ENCODE measurements at places on chromosomes 1 and 21.

- DNase-seq: peak; percentile 64
These were observed 31.2 kb downstream of the CDCP2 start for GRCh38 chr1:54121482-54122134.

DNA sequence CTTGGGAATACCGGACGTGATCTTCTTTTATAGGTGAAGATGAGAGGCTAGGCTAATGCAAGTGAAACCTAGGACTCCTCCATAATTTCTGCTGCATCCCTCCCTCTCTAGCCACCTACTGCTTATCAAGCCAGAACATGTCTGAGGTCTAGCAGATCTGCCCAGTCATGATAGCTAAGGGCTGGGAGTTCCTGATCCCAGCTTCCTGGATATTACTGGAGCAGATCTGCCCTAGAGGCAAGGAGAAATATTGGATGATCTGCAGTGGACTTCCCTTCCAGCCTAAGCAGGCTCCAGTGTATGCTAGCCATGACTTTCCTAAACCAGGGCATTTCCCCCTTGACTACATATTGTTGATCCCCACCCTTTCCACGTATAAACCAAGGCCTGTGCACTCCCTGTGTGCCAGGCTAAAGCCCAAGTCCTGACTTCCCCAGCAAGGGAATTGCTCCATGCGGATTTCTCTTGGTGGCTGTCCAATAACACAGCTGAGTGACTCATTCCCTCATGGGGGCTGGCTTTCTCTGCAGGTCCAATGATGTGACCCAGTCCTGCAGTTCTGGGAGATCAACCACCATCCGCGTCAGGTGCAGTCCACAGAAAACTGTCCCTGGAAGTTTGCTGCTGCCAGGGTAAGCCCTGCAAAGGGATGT is 15.5 kb upstream of the SARS1 start:
- no peak for DNase-seq

- DNase-seq: no peak
These were observed 116.0 kb downstream of the ESRRG start for GRCh38 chr1:216607067-216607697.

- DNase-seq: peak; percentile 87
These were observed at the start of the genes ANKRD34A and POLR3GL for GRCh38 chr1:145964328-145965118. Gene ANKRD34A (minus strand): TSS chr1:145964575. CDS start chr1:145961759, 2,816 bp downstream. Gene POLR3GL (plus strand): TSS chr1:145964690. CDS start chr1:145974866, 10,176 bp downstream.

DNA sequence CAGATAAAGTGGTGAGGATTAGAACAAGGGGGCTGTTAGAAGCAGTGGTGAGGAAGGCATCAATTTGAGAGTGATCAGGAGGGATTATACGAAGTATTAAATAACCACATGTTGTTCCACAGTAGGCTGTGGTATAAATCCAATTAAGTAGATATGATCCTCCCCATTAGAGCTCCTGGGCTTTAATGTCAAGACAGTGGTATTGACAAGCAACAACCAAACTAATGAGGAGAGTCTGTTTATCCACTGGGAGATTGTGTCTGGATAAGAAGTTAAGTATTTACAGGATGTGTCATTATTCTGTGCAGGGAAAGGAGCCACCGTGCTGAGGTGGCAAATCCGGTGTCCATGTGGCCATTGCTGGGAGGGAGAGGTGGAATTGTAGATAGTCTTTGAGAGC is 5.8 kb downstream of the ACTN2 start:
- no peak for DNase-seq

GRCh38 chr1:161702250-161702649 is 4.8 kb upstream of the FCRLA start:
- DNase-seq: no peak

DNA sequence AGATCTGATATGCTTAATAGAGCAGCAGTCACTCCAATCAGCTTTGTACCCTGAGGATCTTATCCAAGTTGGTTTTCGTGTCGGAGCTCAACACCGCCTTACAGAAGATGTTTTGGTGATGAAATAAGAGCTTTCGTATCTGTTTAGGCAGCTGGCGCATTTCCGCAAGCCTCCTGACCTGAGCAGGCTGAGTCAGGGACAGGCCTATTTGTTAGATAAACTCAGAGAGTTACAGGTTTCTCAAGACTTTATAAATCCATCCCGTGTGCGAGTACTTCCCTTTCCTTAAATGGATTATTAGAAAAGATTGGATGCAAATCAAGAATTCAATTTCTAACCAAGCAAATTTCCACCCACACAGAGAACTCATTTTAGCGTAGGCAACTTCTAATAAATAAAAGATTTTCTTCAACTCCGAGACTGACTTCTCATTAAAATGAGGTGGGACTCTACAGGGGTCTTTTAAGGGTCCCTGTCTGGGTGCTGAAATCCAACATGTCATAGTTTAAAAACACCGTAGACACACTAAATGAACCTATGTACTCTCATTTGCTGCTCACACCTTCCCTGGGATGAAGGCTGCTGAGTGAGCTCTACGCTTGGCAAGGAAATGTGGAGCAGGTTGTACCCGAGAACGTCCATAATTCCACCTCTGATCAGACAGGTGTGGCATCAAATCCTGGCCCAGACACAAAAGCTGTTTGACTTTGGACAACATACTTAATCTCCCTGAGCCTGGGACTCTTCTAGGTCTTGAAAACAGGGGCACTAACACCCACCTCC is 106.9 kb upstream of the F3 start:
- no peak for DNase-seq

DNA sequence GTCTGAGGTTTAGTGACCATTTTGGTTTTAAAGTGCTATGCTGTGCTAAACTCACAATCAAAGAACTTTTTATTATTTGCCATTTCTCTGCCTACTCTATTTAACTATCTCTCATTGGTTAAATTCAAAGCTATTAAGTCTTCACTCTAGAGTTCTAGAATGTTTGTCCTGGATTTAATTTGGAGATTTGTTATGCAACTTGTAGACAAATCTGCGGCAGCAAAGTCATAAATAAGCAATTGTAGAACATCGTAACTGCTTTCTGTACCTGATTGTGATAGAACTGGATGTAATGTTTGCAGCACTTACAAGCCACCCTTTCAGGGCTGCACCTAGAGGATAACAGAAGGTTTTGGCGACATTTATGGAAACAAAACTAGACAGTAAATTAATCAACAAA is 566.5 kb upstream of the ADGRL2 start:
- DNase-seq: no peak

DNA sequence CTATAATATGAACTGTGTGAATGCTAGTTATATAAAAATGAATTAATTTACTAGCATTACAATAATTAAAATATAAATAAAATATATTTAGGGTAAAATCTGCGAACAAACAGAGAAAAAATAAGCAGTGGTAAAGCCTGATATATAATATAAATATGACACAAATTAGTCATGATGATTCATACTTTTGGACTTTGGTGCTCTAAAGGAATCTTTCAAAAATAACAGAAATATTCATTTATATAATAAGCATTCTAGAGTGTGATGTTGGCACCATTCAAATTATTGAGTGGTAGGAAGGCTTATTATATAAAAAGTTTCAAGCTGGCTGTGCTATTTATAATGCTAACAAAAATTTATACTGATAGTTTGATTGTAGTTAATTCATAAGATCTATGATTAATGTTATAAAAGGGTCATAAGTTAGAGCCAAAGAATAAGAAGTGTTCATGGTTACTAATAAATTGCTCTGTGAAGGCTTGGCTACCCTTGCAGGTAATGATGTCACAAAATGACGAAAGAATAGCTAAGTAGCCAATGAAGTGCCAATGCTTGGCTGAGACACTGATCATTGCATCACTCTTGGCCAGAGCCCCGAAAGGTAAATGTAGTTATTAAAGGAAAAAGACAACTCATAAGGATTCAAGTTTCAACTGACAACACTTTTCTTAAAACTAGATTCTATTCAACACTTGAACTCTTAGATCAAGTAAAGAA is 108.7 kb downstream of the USH2A start:
- no peak for DNase-seq

DNA sequence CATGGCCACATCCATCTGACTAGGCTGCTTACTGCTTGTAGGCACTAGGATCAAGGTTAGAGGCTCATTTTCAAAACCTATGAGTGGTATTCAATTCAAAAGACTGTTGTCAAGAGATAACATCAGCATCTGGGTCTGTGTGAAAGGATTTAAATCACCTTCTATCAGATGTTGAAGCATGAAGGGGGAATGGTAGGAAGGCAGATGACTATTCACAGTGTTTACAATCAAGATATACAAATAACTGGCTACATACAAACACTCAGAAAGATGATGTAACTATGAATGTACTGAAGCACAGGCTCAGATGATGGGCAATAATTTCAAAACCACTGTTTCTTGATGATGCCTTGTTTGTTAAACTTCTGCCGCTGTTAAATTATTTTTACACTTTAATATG is 249.2 kb downstream of the SLC45A1 start:
- DNase-seq: no peak

DNA sequence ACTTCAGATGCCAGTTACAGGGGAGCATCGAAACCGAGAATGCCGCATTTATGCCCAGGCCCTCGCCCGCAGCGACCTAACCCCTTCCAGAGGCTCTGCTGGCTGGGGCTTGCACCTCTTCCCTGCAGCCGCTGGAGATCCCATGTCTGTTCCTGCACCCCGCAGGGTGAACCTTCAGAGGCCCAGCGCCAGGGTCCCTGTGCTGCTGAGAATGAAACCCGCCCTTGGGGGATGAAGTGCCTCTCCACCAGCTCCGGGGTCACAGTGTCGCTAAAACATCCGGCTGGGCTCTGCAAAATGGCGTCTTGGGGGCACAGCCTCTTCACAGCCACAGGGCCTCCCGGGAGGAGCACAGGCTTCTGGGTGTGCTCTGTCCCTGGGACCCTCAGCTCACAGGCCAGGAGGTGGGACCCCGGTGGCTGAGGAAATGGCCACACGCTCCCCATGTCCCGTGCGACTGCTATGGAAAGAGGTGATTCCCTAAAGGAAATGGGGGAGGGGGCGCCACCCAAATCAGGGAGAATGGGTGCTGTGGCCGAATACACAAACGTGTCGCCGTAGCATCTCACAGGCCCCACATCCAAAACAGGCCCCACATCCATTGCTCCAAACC is 39.9 kb upstream of the TSPEAR start:
- peak; percentile 41 for DNase-seq

GRCh38 chr1:72869441-72869840 is 587.1 kb upstream of the NEGR1 start:
- no peak for DNase-seq

- no peak for DNase-seq
These were observed 435.9 kb upstream of the PRMT6 start for GRCh38 chr1:106620521-106620954.

DNA sequence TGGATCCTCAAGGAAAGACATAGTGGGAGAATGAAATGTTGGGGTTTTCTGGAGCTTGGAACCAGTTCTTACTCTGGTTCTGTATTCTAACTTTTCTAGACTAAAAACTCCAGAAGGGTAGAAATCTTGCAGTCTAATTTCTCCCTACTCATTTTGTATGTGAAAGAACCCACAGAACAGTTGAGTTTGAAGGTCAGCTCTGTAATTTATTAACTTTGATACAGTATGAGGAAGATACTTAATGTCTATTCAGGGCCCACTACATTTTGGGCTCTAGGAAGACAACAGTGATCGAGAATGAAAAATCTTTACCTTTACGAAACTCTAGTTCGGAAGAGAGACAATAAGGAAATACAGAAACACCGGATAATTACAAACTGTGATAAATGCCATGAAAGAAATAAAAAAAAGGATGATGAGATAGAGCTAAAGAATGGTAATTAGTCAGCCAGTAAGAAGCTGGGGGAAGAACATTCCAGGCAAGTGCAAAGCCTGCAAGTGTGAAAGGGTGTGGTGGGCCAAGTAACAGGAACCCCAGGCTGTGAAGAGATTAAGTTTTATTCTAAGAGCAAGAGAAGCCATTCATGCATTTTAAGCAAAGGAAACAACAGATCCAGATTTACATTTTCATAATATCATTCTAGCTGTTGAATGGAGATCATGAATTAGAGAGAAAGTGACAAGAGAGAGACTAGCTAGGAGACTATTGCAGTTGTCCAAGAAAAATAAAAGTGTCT is 159.9 kb upstream of the HMCN1 start:
- DNase-seq: no peak

GRCh38 chr1:3463408-3463863 is 9.0 kb downstream of the ARHGEF16 start:
- DNase-seq: peak; percentile 42

DNA sequence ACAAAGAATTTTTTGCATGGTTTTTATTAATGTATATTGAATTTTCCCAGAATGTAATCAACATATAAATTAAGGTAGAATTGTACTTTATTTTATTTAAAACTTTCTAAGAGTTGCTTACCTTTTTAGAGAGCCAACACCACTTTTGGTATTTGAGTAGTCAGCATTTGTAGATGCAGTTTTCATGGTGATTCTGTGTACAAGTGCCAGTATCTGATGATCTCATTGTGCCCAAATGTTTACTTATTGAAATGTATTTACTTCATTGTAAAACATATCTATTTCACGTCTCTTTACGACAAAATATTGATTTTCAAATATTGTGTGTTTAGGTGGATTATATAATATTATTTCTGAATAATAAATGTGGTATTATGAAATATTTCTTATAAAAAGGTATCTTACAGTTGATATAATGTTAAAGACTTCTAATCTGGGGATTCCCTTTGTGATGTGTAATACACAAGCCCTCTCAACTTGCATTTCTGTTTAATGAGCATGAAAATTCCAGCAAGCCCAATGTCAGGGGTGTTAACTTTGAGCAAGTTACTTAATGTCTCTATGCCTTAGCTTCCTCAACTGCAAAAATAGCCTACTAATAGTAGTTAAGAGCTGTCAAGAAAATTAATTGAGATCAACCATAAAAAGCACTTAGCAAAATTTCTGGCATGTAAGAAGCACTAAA is 141.8 kb upstream of the ZNF648 start:
- no peak for DNase-seq

DNA sequence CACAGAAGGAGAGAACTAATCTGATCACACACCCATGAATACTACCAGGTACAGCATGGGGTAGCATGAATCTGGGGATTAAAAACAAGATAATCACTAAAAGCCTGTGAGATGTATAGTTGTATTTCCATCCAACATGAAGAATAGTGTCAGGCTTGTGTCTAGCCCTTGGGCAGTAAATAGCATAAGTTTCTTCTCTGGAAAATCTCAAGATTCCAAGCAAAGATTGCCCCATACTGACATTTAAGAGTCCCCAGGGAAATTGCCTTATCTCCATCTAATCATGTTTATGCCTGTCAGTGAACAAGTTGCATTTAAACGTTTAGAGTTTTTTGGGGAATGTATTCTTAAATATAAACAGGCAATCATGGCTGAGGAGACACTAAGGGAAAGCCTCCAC is 109.2 kb upstream of the SERTAD4 start:
- DNase-seq: no peak

GRCh38 chr1:186636786-186637185 is 43.4 kb downstream of the PTGS2 start:
- no peak for DNase-seq

GRCh38 chr1:234149217-234149616 is 224.0 kb upstream of the COA6 start:
- DNase-seq: no peak

All from CD8-positive, alpha-beta memory T cell (primary cell).